ENCODE measurements at places on chromosomes 6 and 20. TPM values are rescaled to one million over a fixed set of nuclear protein-coding genes. Genes with fewer than 3 reads are reported as not detected.

- ATAC-seq: no peak
Observed at GRCh38 chr6:124283486-124283885, 479.8 kb downstream of the NKAIN2 start.

DNA sequence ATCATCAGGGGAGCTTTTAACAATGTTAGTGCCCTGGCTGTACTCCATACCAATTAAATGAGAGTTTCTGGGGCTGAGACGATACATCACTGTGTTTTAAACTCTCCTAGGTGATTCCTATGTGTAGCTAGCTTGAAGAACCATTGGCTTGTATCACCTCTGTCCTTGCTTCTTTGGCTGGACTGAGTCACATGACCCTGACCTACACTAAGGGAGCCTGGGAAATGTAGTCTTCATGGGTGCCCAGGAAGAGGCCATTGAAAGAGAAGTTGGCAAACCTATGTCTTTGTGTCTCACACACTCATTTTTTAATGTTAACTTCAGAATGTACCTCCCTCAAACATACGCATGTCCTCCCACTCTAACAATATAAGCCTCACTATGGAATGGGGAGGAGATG lies 506.6 kb downstream of the DHX35 start:
- ATAC-seq: no peak

DNA sequence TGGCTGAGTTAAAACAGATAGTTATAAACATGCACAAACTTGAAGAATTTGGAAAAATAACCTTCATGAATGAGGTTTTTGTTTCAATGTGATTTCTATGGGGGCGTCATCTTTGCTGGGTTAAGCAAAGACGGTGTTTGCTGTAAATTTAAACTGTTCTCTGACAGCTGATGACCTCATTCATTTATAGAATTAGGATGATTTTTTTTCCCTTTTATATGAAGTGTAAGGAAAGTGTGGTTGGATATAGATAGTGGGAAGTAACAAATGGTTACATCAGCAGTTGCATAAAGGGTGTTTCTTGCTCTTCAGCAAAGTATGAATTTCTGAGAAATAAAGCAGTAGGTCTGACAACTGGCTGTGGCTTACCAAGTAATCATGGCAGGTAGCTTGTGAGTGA lies 137.2 kb upstream of the CENPW start:
- peak; percentile 36 for ATAC-seq

DNA sequence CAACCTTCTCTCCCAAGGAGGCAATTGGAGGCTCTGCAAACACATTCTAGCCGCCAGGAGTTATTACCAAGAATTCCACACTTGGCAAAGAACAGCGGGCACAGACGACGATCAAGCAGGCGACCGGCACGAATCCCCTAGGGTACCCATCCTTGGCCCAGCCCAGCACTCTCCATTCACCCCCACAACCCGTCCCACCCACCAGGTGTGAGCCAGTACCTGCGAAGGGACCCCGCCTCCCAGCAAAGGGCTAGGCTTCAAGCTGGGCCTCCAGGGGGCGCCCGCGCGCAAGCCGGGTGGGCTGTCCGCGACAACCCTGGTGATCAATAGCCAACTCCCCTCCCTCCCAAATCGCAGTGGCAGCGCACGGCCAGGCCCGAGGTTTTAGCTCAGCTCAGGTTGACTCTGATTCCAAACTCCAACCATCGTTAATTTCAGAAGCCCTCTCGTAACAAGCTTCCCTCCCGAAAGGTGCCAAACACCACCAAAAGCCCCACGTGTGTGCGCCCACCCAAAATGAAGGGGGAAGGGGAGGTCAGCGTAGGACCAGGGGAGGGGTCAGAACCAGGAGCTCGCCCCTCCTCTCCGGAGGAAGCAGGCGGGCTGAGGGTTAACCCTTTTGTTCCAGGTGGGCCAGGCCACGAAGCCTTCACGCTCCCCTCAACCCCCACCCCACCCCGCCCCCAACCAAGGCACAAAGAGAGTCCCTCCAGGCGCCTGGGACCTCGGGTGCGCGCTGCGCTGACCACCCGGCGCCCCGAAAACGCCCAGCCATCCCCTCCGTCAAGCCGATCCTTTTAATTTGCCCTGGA lies 2.1 kb downstream of the SALL4 start:
- peak; percentile 87 for ATAC-seq

The SLC22A7 gene
- total RNA-seq: 0.88 TPM

The MEI4 gene
- total RNA-seq: not detected

The NFKBIE gene
- 8.7 TPM for total RNA-seq

Data from motor neuron (in vitro differentiated cells).